ENCODE measurements at places on chromosomes 16 and 17.

DNA sequence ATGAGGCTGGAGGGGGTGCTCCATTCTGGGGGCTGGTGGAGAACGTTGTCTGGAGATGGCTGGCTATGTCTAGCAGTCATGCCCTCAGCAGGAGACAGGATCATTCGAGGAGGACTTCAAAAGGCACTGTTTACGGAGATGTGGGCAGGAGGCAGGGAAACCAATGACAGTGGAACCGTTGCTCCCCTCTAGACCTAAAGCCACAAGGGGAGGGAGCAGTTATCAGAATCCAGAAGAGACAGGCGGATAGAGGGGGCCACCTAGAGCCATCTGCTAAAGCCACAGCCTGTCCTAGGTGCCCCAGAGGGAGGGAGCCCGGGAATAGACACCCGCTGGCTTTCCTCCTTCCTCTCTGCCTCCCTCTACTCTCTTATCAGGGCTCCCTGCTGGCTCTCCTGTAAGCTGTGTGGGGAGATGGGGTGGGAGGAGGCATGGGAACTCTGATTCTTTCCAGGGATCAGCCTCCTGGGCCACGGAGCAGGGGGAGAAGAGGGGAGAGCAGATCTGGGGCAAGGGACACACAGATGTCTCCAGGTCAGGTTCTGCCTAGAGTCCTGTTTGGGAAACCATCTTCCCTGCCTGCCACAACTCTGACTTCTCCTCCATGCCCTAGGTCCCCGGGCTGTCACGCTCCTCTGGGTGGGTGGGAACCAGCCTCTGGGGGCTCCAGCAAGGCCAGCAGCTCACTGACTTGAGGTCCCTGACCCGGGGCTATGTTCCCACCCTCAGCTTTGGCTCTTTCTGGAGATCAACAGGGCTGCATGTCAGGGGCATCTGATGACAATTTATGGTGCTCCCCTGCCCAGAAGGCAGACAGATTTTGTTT, 42.3 kb downstream of the IRX3 start:
- DNase-seq: no peak

DNA sequence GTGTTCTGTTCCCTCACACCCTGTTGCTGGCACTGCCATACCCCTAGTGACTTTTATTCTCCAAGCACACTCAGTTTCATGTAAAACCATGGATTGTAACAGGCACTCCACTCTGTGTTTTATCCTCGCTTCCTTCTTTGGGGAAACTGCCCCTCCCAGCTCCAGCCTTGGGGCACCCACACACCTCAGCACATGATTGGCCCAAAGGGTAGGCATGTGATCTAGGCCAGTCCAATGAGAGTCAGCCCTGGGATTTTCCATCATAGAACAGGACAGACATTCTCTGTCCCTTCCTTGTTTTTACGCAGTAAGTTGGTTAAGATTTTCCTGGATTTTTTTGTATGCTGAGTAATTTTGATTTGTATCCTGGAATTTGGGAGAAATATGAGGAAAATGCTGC, 115.4 kb downstream of the C16orf95 start:
- no peak for DNase-seq

- DNase-seq: no peak
Observed at GRCh38 chr16:77944631-77945030, 77.7 kb upstream of the CLEC3A start.

- no peak for DNase-seq
Observed at GRCh38 chr16:80604600-80605355, 64.0 kb downstream of the DYNLRB2 start.

- no peak for DNase-seq
Observed at GRCh38 chr17:75146592-75146991, 7.7 kb downstream of the JPT1 start.

Measured in CD4-positive, alpha-beta T cell treated with Interleukin-2 at 100 ng/mL for 4 hours (primary cell).